Activated CD8-positive, alpha-beta memory T cell treated with anti-CD3 and anti-CD28 coated beads for 1 hour (primary cell): ENCODE measurements at places on chromosomes 5 and 9.

DNA sequence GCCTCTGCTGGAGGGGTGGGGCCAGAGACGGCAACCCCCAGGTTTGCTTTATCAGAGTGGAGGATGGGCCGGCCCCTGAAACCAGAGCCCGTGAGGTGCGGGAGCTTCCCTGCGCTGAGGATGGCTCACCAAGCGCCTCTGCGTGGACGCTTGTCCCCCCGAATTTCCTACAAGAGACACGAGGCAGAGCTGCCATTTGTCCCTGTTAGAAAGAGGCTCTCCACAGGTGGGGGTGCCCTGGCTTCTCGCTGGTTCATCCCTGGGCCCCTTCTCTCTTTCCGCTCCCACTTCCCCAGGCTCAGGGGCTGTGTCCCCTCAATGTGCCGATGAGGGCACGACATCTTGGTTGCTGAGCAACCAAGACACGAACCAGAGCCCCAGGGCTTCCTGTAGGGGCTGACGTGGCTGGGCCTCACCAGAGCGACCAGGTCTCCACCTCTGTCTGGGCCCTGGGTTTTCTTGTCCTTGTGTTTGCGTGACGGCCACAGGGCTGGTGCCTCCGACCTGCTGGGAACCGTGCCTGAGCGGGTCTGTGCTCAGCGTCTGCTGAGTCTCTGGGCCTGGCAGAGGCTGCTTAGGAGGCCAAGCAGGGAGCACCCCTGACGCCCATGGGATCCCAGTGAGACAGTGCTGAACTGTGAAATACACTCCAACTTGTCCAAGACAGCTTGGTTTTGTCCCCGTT is 119.6 kb upstream of the COL5A1 start:
- DNase-seq: no peak

DNA sequence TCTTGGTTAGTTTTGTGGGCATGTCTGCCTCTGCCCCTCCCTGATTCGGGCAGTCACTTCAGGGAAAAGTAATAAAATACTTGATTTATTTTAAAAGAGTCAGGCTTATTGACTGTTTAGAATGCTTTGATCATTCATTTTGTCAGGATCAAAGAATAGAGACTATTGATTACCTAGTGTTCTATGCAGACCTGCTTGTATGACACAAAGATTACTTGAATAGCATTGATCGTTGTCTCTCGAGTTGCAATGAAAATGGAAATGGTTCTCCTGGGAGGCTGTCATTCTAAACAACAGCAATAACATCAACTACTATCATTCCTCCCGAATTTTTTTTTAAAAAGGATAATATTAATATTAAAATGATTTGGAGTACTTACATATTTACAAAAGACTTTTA is 133.2 kb upstream of the DMAC1 start:
- DNase-seq: no peak

GRCh38 chr5:139262059-139262741 is 31.3 kb upstream of the MATR3 start:
- DNase-seq: no peak

DNA sequence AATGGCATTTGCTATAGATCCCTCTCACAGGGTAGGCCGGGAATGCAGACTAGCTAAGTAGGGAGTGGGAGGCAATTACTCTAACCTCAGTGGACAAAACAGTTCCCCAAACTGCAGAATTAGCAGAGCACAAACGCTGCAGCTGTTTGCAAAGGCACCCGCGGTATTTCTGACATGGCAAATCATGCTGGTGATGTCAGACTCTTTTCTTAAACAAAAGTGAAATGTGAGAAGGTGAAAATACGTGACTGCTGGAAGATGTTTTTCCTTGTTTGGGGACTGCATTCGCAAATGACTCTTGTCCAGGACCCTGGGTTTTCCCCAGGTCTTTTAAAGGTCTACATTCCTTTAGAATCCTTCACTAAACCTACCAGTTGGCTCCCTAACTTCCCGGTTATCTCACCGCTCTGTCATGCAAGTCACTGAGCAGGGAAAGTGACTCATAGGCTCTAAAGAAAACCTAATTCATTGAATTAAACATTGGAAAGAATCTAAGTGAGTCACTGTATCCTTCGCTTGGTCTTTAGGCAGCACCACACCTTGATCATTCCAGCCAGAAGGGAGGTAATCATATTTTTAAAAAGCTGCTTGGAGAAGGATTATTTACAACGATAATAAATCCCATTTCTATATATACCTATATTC is 91.5 kb upstream of the DNAH5 start:
- no peak for DNase-seq
